HFFc6 (cell line): ENCODE measurements at places on chromosomes 13 and 19.

- no peak for DNase-seq
These were observed 38.8 kb downstream of the VSTM2B start for GRCh38 chr19:29564574-29565005.

DNA sequence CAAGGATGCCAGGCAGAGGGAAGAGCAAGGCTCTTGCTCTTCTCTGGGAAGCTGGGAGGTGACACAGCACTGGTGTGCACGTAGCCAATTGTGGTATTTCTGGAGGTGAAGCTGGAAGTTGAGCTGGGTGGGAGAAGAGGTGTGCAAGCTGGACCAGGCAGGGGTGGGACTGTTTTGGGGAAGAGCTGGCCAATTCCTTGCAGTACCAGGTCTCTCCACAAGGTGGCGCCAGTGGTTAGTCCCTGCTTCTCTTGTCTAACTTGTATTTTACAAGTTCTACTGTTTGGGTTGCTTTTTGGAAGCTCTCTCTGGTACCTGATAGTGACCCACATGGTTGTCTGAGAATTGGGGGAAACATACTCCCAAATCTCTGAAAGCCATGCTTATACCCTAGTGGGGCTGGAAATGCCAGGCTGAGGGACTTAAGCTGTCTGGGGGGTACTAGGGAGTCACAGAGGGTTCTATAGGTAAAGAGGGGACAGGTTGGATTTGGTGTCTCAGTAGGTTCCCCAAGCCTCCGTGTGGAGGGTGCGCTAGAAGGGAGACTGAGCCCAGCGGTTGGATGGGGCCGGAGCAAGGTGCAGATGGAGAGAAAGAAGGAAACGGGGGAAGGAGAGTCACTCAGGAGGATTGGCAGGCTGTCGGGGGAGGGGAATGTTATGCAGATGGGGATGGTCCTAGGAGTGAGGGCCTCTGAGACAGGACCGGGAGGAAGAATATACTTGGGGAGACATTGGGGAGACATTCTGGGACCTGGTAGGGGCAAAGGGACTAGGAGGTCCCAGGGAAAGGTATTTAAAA lies 3.0 kb downstream of the HPN start:
- peak; percentile 48 for DNase-seq

DNA sequence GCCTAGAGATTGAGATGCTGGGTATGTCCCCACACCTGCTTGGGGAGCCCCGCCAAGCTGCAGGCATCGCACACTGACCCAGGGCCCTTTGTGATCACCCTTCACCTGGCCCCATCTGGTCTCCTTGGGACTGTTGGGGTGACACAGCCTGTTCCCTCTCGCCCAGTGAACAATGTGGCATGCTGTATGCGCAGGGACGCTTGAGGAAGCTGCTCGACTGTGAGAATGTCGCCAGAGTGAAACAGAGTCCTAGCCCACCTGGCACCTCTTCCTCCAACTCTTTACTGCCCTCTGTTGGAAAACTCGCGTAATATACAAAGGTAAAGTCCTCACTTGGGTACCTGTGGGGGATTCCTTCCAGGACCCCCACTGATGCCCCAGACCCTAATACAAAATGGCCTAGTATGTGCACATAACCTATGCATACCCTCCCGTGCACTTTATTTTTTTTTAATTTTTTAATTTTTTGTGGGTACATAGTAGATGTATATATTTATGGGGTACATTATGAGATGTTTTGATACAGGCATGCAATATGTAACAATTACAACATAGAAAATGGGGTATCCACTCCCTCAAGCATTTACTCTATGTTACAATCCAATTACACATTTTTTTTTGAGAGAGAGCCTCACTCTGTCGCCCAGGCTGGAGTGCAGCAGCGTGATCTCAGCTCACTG lies 9.0 kb downstream of the BLOC1S3 start:
- DNase-seq = no peak

GRCh38 chr13:111232191-111232590 lies 88.3 kb upstream of the TEX29 start:
- no peak for DNase-seq

GRCh38 chr13:48579165-48579918 lies 46.5 kb upstream of the RCBTB2 start:
- DNase-seq = no peak

DNA sequence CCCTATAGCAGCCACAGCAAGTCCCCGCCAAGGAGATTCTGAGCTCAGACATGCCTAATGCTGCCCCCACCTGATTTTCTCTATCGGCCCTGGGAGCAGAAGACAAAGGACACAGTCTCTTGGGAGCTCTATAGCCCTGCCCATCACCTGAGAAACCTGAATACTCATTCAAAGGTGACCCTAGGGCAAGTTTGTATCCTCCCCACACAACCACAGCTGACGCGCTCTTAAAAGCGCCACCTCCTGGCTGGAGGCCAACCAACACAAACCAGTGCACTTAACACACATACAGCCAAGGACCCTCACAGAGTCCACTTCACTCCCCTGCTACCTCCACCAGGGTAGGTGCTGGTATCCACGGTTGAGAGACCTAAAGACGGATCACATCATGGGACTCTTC lies 8.8 kb upstream of the IGFL4 start:
- DNase-seq = no peak

- no peak for DNase-seq
These were observed 2.8 kb downstream of the ERFL start for GRCh38 chr19:41925208-41926003.

DNA sequence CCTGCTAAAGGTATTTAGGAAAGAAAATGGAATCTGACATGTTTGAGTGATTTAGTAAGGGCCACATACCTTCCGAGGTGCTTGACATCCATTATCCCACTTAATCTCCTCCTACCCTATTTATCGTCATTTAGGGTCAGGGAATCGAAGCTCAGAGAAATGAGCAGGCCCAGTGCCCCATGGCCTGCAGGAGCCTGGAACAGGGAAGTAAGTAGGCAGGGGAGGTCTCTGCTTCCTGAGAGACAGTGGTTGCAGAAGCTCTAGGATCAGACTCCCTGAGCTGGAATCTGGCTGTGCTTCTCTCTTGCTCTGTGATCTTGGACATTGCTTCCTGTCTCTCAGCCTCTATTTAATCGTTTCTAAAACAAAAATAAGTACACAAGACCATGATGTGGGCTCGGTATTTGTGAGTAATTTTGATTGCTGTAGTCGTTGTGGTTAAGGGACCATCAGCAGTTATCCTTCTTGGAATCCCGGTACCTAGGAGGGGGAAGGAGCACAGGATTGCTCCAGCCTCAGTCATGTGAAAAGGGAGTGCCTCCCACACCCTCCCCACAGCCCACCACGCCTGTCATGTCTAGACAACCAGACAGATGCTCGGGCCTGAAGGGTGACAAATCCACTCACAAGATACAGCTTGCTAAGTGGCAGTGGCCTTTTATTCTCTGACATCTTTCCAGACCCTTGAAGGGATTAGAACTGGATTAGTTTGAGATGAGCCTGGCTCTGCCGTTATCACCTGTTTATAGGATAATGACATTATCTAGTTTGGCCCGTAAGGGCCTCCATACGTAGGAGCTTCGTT lies 169.2 kb upstream of the TSHZ3 start:
- DNase-seq = no peak
